DMS 273 treated with DMSO at 0.1 percent for 48 hours (cell line): ENCODE measurements at places on chromosomes 7 and 10.

DNA sequence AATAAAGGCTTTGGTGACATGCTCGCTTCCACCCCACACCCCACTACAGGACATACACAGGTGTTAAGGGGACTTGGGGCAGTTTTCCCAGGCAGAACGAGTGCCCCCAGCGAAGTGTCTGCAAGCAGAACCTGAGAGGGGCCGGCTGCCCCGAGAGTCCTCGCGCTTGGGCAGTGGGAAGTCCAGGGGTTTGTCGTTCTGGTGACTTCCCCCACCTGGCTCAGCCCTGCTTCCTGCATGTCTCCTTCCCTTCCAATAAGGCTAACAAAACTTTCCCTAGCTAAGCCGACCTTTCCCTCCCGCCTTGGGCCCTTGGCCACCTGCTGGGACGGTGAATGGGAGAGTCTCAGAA lies 916 bp downstream of the VWA2 start:
- no peak for DNase-seq

DNA sequence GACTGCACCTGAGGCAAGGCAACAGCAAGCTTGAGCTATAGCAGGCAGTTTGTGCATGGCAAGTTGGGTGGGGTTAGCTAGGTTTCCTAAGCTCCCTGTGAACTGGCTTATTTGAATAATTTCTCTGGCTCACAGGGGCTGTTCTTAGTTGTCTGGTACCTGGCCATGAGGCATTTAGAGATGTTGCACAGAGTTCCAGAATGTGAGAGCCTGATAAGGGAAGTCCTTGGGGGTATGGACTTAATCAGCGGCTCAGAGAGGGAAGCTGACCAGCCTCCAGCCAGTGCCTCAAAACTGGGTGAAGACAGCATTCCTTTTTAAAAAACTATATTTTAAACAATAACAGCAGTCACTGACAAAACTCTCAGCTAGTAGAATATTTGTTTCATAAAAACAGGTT lies 307.4 kb downstream of the FZD1 start:
- DNase-seq, result no peak

GRCh38 chr7:79211724-79212123 lies 241.7 kb downstream of the MAGI2 start:
- DNase-seq, result no peak

DNA sequence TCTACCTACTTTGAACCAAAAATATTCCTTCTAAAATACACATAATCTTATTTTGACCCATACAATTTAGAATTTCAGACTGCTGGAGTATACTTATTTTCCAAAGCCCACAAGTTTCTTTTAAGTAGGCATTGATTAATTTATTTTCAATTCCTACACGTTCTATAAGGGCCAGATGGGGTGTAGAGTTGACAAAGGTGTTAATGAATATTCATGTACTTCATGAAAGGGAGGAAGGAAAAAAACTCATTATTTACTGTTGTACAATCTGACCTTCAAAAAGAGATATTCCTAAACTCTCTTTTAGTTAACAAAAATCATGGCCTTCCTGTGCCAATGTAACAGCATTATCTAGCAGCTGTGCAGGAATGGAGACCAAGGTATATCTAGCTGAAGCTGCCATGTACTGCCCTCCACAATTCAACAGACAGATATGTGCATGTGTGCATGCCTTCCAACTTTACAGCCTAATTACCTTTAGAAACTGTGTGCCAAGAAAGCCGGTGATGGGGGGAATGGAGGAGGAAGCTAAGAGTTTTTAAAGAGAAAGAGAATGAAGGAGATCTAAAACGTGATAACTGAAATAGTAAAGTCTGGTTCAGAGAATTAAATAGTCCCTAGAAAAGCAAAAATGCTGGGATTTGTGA lies 108.9 kb downstream of the UPF2 start:
- DNase-seq, result peak; percentile 3

DNA sequence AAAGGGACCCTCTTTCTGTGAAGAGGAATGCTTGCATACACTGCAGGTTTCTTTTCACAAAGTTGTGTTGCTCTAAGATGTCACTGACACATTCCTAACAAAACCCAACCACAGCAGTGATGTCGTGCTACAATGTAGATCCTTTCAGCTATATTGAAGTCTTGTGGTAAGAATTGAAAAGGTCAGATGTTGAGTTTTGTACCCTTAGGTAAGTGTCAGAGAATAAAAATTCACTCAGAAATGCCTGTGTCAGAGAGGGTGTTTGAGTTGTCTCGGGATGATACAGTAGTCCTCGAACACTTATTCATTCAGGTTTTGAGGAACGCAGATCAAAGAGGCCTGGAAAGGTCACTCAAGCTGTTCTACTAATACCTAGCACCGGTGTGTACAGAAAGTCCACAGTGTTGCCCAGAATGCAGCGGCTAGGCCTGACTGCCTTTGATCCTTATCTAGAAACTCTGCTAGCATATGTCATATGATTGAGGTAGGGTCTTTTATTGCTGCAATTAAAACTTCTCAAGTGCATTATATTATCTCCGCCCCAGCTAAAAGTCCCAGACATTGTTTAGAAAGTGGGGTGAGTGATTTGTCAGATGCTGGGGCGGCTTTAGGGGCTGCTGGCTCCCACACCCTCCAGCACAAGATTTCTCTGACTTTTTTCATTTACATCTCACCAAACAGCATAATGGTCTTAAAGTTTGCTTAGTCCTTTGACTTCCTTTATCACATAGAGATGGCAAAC lies 26.0 kb downstream of the RNF32 start:
- no peak for DNase-seq

GRCh38 chr10:6445671-6446316 lies 134.3 kb downstream of the PRKCQ start:
- DNase-seq, result no peak

- no peak for DNase-seq
These were observed 710.2 kb upstream of the POM121L12 start for GRCh38 chr7:52325237-52325636.

- DNase-seq, result no peak
These were observed 275.5 kb downstream of the FGFR2 start for GRCh38 chr10:121322776-121323175.

DNA sequence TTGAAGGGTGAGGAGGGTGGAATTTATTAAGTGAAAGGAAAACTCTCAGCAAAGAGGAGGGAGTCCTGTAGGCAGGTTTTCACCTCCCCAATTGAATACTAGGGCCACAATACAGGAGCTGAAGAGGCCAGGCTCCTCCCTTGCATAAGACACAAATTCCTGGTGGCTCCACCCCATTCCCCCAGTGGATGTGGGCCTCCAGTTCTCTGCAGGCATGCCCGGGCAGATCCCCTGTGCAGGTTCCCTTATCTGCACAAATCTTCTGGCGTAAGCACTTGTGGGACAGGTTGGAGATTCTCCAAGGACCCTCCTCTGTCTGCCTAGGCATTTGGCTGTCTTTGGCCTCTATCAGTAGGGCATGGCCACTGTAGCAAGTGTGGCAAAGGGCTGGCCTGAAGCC lies 847.1 kb upstream of the MBL2 start:
- no peak for DNase-seq

GRCh38 chr7:151514461-151515275 lies 5.0 kb downstream of the RHEB start:
- DNase-seq, result no peak

DNA sequence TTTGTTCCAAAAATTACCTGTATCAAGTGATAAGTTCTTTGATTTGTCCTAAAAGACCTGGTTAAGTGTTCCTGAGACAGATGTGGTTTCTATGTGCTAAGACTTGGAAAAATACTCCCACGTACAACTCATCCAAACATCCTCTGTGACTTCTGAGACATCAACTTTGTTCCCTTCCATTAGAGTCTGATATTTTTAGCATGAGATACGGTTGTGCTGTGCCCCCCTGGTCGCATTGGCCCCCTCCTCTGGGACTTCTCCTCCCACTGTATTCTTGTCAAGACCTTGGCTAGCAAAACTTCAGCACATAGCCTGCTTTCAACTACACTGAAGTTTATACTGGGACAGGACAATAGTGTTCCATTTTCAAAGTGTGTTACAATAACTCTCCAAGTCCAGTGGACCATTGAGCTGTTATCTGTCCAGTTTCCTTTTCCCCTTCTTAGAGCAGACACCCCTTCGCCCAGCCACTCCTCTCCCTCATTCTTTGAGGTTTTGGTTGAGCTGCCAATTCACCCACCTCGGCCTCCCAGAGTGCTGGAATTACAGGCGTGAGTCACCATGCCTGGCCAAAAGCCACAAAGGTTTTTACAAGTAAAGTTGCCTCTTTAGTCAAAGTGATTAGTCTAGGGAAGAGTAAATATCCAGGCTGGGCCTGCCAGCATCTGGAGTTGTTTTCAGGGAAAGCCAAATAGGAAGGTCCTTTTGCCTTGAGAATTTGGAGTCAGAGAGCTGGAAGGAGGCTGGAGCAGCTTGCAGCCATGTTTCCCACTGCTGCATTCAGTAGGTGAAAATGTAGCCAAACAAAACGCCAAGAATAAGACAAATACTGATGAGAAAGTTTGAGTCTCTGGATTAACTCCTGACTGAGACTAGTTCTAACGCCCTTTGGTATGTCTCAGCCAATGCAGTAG lies 17.8 kb upstream of the PDLIM1 start:
- peak; percentile 88 for DNase-seq

DNA sequence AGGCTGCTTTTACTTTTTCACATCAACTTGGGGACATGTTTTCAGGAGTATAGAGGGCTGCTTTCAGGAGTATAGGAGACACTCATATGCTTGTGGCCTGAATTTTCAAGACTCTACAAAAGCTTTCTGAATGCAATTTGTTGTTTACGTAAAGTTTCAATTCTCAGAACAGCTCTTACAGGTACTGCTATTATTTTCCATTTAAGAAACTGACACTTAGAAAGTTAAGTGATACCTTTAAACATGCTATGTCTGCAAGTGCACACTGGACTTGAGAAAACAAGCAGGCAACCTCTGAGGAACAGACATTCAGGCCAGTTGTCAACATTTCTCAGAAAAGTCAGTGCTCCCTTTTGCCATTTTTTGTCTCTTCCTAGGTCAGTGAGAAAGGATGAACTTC lies 70.0 kb upstream of the PHYHIPL start:
- no peak for DNase-seq

GRCh38 chr7:117064688-117065087 lies 111.4 kb downstream of the ST7 start:
- no peak for DNase-seq

DNA sequence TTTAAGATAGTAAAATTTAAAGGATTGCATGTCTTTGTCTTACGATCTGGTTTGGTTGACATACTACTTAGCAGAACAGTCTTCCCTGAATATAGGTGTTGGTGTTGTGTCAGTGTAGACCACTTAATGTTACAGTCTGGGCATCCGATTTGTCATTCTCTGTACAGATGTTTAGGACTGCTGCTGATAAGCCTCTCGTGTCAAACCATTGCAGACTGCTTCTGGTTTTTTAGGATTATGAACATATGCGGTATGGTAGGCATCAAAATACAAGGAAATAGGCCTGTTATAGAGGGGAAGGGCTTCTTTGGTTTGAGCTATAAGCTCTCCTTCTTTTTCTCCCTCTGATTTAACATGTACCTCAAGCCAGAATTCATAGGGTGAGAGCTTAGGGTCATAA lies 7.4 kb downstream of the CYP3A43 start:
- DNase-seq, result no peak

GRCh38 chr10:91309711-91310110 lies 89.2 kb downstream of the PCGF5 start:
- no peak for DNase-seq

DNA sequence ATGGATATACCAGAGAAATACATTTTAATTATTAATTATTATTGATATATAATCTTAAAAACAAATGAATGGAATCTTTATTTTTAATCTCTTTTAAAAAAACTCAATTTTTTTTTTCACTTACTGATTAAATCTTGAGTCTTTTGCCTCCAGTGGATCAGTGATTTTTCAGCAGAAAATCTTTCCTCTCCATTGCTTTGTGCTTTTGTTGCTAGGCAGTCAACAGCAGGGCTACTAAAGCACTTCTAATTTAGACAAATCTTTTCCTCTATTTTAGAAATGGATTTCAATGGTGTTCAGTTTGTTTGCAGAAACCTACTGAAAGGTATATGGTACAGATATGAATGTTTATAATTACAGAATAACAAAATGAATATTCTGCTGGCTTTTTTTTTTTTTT lies 143.6 kb downstream of the ST7 start:
- no peak for DNase-seq

DNA sequence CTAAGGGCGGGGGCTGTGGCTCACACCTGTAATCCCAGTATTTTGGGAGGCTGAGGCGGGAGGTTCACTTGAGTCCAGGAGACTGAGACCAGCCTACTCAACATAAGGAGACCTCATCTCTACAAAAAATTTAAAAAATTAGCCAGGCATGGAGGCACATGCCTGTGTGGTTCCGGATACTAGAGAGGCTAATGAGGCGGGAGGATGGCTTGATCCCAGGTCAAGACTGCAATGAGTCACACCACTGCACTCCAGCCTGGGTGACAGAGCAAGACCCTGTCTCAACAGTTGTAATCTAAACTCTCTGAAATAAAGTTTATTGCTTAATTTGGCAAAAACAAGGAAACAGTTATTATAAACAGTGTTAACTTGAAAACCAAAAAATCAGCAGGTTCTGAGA lies 123.3 kb downstream of the USP6NL start:
- no peak for DNase-seq
